Breast epithelium (tissue), 4 donors: ENCODE measurements at places on chromosomes 4 and X.

DNA sequence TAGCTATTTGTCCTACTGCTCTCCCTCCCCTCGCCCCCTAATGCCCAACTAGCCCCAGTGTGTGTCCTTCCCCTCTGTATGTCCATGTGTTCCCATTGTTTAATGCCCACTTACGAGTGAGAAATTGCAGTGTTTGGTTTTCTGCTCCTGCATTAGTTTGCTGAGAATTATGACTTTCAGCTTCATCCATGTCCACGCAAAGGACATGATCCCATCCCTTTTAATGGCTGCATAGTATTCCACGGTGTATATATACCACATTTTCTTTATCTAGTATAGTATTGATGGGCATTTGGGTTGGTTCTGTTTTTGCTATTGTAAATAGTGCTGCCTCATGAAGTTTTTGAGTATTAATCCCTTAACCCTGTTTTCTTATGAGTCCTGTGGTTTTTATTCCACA is 33.6 kb upstream of the CFAP299 start:
- DNase-seq, result no peak
- H3K36me3 ChIP-seq, result no peaks in the 10 kb centered on the region
- no peak overlapping the region for H3K4me3 ChIP-seq
- H3K4me1 ChIP-seq, result no peaks in the 10 kb centered on the region

DNA sequence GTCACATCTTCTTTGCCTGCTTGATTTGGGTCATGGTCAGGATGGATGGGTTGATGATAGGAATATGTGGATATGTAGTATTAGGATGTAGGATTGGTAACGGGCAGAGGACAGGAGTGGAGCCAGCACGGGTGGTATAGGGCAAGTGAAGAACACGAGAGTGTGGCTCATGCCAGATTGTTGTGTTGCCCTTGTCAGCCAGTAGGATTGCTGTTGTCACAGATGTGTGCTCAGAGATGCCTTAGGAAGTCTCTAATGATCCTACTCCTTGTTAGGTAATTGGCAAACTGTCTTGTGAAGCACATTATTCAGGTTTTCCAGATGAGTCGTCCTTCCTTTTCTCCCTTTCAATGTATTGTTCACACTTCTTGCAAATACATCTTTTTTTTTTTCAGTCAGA is 5.5 kb downstream of the ATP10D start:
- DNase-seq, result no peak
- H3K4me1 ChIP-seq, result no peaks in the 10 kb centered on the region
- no peak overlapping the region for H3K4me3 ChIP-seq
- H3K27me3 ChIP-seq, result no peaks in the 10 kb centered on the region
- no peaks in the 10 kb centered on the region for H3K36me3 ChIP-seq

DNA sequence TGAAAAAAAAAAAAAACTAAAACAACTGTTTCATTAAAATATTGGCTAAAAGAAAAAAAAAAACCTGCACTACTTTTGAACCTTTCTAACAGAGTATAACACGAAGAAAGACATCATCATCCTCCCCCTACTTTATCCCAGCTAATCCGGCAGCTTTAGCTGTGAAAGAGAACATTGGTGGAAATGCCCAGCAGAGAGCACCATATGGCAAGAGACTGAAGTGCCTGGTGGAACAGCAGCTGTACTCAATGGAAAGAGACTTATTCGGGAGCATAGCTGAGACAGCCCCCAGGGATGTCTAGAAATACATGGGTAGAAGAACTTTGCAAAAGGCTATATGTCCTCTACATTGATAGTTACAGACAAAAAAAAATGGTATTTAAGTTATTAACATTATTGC is 30.3 kb downstream of the STPG2 start:
- H3K27me3 ChIP-seq, result no peaks in the 10 kb centered on the region
- DNase-seq, result no peak
- no peaks in the 10 kb centered on the region for H3K4me1 ChIP-seq
- no peaks in the 10 kb centered on the region for H3K36me3 ChIP-seq
- H3K27ac ChIP-seq, result no peak overlapping the region
- no peak overlapping the region for H3K4me3 ChIP-seq

DNA sequence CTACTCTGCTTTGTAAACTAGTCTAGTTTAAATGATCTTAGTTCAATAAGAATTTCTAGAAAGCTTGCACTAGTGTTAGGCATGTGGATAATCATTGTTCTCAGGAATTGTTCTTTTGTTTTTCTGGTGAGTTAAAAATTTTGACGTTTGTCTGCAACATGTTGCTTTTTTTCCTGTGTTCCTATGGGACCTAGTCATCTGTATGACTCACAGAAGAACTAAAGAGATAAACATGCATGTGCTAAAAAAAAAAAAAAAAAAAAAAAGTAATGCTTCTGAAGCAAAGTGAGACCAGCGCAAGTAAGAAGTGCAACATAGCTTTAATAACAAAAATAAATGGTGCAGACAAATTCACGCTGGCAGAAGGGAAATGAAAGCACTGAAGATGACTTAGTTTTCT is 471.2 kb downstream of the IQCM start:
- H3K36me3 ChIP-seq, result no peaks in the 10 kb centered on the region
- H3K27ac ChIP-seq, result no peak overlapping the region
- H3K27me3 ChIP-seq, result no peaks in the 10 kb centered on the region
- no peak overlapping the region for H3K4me3 ChIP-seq

DNA sequence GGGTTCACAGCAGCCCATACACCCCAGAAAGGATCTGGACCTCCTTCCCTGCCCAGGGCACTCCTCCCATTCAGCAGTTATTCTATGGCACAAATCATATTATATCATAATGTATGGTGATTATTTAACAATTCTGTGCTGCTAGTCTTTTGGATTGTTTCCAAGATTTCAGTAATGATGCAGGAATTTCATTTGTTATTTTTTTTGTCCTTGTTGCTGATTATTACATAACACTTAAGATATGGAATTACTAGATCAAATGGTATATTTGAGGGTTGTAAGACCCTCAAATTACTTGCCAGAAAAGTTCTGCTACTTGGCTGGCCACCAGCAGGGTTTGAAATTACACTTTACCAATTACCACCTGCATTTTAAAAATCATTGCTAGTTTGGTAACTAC is 36.4 kb downstream of the QDPR start:
- no peaks in the 10 kb centered on the region for H3K36me3 ChIP-seq
- no peaks in the 10 kb centered on the region for H3K27me3 ChIP-seq
- DNase-seq, result no peak
- H3K4me3 ChIP-seq, result no peak overlapping the region
- H3K27ac ChIP-seq, result no peak overlapping the region
